ENCODE measurements at places on chromosomes 5 and 9.

DNA sequence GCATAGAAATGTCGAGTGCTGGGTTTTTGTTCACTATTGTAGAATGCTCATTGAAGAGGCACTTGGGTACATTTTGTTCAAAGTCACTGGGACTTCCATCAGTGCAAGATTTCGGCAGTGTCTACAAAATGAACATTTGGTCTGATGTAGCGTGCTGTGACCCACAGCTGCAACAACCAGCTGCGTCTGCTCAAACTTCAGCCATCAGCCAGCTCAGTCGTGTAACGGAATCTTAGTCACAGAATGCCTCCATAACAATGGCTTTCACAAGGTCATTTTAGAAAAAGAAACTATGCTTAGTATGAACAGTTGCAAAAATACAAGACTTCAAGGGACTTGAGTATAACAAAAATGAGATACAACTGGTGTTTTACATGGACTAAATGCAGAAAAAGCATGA, 828.1 kb upstream of the GRAMD2B start:
- no peak overlapping the region for H3K4me3 ChIP-seq
- H3K27ac ChIP-seq = no peak overlapping the region
- no peaks in the 10 kb centered on the region for H3K27me3 ChIP-seq
- H3K36me3 ChIP-seq = no peaks in the 10 kb centered on the region
- no peak for DNase-seq

- H3K36me3 ChIP-seq = no peaks in the 10 kb centered on the region
- DNase-seq = no peak
- no peaks in the 10 kb centered on the region for H3K4me1 ChIP-seq
- H3K4me3 ChIP-seq = no peak overlapping the region
- no peak overlapping the region for H3K27ac ChIP-seq
- no peaks in the 10 kb centered on the region for H3K27me3 ChIP-seq
Measured at GRCh38 chr9:11192993-11193392, 580.2 kb upstream of the PTPRD start.

DNA sequence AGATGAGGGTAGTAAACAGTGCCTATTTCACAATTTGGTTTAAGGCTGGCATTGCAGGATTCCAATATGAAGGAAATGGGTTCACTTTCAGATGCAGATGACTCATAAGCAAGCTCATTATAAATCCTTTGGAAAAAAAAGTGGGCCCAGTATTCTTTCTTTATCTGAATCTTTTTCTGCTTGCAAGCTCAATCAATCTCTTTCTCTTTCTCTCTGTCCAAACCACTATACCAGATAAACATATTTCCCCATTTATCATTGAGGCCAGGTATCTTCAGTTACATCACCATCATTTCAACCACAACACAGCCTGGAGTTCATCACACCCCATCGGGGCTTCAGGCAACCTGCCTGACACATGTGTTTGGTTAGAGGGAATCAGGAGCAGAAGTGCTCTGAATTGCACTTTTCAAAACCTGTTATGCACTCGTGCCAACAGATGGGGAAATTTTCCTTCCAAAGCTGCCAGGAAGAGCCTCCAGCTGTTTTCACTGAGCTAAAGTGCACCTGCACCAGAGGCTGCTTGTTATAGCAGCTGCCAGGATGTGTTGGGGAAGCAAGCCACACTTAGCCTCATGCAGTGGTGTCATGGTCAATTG, 30.0 kb upstream of the MAMDC2 start:
- no peak overlapping the region for H3K27ac ChIP-seq
- H3K27me3 ChIP-seq = peaks cover 3% of the 10 kb centered on the region
- H3K36me3 ChIP-seq = no peaks in the 10 kb centered on the region
- no peaks in the 10 kb centered on the region for H3K4me1 ChIP-seq
- DNase-seq = no peak
- H3K4me3 ChIP-seq = no peak overlapping the region

DNA sequence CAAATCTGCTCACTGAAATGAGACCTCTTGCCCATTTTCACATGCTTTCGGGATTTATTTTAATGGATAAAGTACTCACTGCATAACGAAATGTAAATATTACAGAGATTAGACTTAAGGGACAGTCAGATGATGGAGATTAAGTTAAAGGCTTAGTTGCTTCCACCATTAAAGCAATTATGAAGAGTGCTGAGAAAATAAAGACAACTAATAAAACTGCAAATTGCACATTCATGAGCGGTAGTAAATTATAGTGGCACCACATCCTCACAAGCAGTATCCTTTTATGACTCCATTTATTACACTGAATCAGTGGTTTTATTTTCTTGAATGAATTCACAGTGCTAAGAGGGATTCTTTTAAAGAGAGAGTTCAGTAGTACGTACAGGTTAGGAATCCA, 76.2 kb upstream of the TMED7 start:
- H3K27ac ChIP-seq = no peak overlapping the region
- no peaks in the 10 kb centered on the region for H3K36me3 ChIP-seq
- H3K4me3 ChIP-seq = no peak overlapping the region

GRCh38 chr9:85522459-85523092, 219.2 kb downstream of the AGTPBP1 start:
- peaks cover 3% of the 10 kb centered on the region for H3K4me1 ChIP-seq
- H3K27ac ChIP-seq = no peak overlapping the region
- no peaks in the 10 kb centered on the region for H3K36me3 ChIP-seq
- peak; percentile 40 for DNase-seq

- DNase-seq = no peak
- no peak overlapping the region for H3K4me3 ChIP-seq
- no peaks in the 10 kb centered on the region for H3K36me3 ChIP-seq
Measured at GRCh38 chr9:104944356-104944755, 16.4 kb upstream of the ABCA1 start.

DNA sequence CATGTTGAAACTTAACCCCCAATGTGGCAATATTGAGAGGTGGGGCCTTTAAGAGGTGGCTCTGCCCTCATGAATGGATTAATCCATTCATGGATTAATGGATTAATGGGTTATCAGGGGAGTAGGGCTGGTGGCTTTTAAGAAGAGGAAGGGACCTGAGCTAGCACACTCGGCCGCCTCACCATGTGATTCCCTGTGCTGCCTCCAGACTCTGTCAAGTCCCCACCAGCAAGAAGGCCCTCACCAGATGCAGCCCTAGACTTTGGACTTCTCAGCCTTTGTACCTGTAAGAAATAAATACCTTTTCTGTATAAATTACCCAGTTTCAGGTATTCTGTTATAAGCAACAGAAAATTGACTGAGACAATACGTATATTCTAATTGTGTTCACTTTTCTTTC, 272.2 kb upstream of the DMRT1 start:
- DNase-seq = no peak
- no peaks in the 10 kb centered on the region for H3K27me3 ChIP-seq
- no peak overlapping the region for H3K27ac ChIP-seq
- no peak overlapping the region for H3K4me3 ChIP-seq
- H3K4me1 ChIP-seq = peaks cover 34% of the 10 kb centered on the region

- H3K4me3 ChIP-seq = no peak overlapping the region
- H3K4me1 ChIP-seq = peaks cover 3% of the 10 kb centered on the region
- H3K27me3 ChIP-seq = peaks cover 2% of the 10 kb centered on the region
Measured at GRCh38 chr5:107808671-107809137, 138.0 kb upstream of the EFNA5 start.

DNA sequence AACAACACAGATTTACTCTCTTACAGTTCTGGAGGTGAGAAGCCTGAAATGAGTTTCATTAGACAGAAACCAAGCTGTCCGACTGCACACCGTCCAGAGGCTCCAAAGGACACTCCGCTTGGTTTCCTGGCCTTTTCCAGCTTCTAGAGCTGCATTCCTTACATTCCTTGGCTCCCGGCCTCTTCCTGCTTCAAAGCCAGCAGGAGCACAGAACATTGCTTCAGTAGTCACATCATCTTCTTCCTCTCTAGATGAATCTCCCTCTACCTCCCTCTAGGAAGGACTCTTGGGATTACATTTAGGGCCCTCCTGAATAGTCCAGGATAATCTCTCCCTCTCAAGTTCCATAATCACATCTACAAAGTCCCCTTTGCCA, 213.3 kb downstream of the CDK5RAP2 start:
- no peaks in the 10 kb centered on the region for H3K4me1 ChIP-seq

DNA sequence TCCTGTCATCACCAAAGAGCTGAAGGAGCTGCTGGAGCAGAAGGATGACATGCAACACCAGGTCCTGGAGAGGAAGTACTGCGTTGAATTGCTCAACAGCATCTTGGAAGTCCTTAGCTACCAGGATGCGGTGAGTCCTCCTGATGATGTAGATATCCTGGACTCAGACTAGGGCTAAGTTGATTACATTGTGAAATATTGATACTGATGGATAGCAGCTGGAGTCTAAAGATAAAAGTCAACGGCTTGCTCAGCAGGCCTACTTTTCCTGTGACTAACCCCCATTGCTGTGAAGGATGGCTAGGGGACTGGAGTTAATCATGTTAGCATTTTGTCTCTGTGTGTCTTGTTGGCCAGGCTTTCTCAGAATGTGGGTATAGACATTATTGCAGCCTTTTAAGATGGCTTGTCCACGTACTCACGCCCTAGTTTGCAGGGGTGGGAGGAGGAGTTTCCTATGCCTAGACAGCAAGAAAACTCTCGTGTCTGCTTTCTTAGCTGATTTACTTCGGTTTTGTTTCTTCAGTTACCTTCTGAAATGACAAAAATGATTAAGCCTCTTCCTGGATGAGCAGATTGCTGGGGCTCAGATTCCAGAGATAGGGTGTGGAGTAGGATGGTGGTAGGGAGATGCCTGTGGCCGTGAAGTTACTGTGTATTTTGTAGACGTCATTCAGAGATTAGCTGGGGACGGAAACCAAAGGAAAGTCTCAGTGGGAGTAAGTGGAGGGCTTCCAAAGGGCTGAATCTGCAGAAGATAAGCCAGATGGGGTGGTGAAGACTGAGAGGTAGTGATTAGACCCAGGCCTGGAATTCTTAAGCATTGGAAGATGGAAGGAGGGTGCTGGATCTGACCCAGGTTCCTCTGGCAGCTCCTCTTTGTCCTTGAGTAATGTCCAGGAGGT, 166.3 kb downstream of the DOCK2 start:
- peak overlapping the region; percentile 9 for H3K27ac ChIP-seq
- no peak overlapping the region for H3K4me3 ChIP-seq
- H3K4me1 ChIP-seq = peaks cover 39% of the 10 kb centered on the region
- H3K27me3 ChIP-seq = no peaks in the 10 kb centered on the region
- DNase-seq = no peak
- H3K36me3 ChIP-seq = peaks cover 35% of the 10 kb centered on the region

Data from activated naive CD4-positive, alpha-beta T cell treated with anti-CD3 and anti-CD28 coated beads for 36 hours (primary cell).